NCI-H2171 (cell line): ENCODE measurements at places on chromosomes 1 and 21.
A peak's percentile ranks its signal among the peaks of the same experiment; 100 is the strongest.

GRCh38 chr1:221714227-221715152 lies 27.4 kb downstream of the DUSP10 start:
- DNase-seq, result no peak

GRCh38 chr1:115373305-115373704 lies 35.3 kb upstream of the NGF start:
- no peak for DNase-seq

- DNase-seq, result no peak
These were observed 42.6 kb downstream of the PKN2 start for GRCh38 chr1:88726697-88727096.

GRCh38 chr21:14866859-14867765 lies 197.7 kb downstream of the NRIP1 start:
- no peak for DNase-seq

- DNase-seq, result peak; percentile 18
These were observed 72.7 kb downstream of the MAST2 start for GRCh38 chr1:45876000-45876617.

DNA sequence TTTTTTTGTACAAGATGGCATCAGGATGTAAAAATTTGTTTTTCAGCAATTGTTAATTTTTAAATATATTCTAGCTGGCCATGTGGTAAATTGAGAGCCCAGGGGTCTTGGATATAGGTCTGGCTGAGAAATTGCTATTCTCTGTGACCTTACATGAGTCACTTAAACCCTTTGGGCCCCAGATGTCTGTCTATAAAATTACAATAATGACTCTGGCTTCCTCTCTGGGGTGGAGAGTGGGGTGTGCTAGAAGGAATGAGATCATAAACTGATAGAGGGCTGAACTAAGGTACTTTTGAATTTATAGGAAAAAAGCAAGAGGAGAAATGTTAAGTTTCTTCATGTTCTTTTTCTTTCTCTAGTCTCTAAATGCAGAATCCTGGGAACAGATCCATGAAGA lies 12.4 kb upstream of the TCHH start:
- no peak for DNase-seq

DNA sequence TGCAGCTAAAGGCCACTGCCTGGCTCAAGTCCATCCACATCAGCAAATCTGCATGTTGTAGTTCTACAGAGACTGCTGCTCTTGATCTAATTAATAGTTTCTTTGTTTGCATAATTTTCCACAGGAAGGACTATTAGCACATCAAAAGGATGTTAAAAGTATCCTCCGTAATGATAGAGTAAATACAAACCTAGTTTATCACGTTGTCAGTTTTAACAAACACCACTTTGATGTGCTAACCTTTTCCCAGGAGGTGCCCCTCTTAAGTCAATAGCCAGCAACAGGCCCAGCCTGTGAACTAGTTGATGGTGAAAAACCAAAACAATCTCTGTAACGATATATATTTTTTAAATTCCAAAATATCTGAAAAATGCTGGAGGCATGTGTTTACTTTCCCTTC lies 64.2 kb upstream of the SLC22A15 start:
- DNase-seq, result no peak

GRCh38 chr1:168676029-168676812 lies 52.8 kb downstream of the DPT start:
- no peak for DNase-seq

- no peak for DNase-seq
These were observed 19.3 kb downstream of the AHCYL1 start for GRCh38 chr1:110003747-110004428.

- no peak for DNase-seq
These were observed 120.9 kb upstream of the MAGI3 start for GRCh38 chr1:113269168-113269963.

- no peak for DNase-seq
These were observed 6.1 kb upstream of the SELE start for GRCh38 chr1:169739980-169740379.

DNA sequence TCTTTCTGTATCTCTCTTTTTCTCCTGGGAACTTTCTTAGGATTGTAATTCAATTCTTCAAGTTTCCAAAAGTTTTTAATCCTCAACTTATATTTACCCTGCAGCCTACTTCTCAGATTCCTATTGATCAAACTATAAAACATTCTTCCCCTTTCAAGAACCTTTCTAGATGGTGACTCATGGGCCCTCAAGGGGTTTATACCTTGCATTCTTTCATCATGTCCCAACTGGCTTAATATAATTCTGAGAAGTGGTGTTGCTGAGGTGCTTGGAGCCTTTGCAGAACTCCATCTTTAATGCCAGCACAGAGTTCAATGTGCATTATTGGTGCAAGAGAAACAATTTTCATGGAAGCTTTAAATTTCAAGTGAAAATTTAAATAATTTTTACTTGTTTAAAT lies 273.4 kb downstream of the VAV3 start:
- DNase-seq, result no peak

GRCh38 chr1:147586414-147586813 lies 45.1 kb downstream of the BCL9 start:
- DNase-seq, result no peak

- peak; percentile 56 for DNase-seq
These were observed 52.5 kb upstream of the ID3 start for GRCh38 chr1:23611601-23612327.

- DNase-seq, result no peak
These were observed 200.5 kb upstream of the RUNX1 start for GRCh38 chr21:35249636-35250035.

- no peak for DNase-seq
These were observed 4.3 kb upstream of the CSF1 start for GRCh38 chr1:109906160-109906838.

DNA sequence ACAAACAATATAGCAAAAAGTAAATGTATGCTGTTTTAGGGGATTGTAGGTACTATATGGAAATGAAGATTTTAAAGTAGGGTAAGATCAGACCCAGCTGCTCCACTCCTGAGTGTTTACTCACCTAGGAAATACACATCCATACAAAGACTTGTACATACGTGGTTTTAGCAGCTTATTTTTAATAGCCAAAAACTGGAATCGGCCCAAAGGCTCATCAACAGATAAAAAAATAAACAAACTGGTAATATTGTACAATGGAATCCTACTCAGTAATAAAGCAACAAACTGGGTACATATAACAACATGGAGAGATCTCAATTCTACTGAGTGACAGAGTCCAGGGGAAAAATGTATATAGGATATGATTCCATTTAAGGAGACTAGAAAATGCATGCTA lies 179.2 kb upstream of the TMEM51 start:
- no peak for DNase-seq

- no peak for DNase-seq
These were observed 41.9 kb upstream of the POU2F1 start for GRCh38 chr1:167178831-167179230.

- DNase-seq, result no peak
These were observed 28.6 kb upstream of the MTR start for GRCh38 chr1:236766506-236766905.

- no peak for DNase-seq
These were observed 4.8 kb upstream of the MDM4 start for GRCh38 chr1:204511366-204511765.

DNA sequence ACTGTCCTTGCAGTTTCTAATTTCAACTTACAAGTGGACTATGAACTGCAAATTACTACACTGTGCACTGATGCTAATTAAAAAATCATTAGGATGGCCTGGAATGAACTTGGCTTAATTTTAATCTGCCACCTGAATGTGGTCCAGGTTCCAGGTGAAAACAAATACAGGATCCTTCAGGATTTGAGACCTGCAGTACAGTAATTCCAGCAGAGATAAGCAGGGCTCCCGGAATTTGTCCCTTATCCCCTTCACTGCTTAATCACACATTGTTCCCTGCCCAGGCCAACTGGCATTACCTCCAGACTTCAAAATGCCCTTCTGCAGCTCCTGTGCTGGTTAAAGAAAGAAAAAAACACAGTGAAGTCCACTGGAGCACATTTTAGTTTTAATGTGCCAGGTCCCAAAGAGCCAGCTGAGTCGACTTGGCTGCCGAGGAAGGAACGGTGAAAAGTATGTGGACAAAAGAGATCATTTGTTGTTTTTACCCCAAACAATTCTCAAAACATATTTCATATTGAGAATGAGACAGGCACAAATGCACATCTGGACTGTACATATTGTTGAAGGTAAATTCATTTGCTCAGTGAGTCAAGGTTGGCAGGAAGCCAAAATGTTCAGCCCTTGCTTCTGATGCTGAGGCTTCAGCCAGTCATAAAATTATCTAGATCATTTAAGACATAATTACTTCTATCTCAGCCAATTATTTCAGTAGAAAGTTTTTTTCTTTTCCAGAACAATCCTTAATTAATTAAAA lies 28.3 kb downstream of the DEGS1 start:
- DNase-seq, result peak; percentile 74

DNA sequence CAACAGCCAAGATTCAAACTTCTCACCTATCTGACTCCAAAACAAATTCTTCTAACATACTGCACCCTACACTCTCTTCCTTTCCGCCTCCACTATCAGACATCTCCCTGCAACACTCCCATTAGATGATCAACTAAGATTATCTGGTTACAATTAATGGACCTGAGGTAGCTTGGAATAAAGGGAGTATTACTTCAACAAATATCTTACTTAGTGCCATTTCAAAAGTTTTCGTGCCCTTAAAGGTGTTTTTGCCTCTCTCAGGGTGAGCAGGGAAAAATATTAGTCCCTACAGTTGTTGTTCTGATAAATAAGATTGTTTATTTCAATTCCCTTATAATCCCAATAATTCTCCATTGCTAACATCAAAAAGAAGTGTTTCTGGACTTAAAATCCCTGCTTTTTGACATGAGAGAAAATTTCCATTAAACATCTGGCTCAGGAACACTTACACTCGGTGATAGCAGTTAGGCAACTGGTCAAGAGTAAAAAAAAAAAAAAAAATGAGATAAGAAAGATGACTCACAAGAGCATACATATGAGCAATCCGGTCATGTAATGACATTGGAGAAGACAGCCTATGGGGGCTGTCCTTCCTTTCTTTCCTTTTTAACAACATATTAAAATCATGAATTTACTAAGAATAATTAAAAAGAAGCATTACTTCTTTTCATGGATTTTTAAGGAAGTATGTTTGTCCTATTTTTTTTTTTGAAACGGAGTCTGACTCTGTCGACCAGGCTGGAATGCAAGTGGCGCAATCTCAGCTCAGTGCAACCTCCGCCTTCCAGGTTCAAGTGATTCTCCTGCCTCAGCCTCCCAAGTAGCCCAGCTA lies 7.6 kb downstream of the RSBN1 start:
- DNase-seq, result no peak

DNA sequence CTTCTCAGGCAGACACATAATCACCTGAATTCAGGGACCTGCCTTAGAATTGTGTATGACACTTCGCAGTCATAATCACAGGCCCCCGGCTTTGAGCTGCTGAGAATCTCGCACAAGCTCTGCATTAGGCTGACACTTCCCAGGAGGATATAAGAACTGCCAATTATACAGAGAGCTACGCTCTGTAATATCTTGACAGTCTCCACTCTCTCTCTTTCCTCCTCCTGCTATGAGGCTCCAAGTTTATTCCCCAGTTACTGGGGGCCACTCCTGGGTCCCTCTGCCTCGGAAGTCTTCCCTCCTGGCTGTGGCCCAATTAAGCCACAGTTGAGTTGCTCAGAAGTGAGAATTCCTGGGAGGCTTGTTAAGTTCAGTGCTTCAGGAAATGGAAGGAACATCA lies 42.7 kb downstream of the EBNA1BP2 start:
- DNase-seq, result no peak
